ENCODE measurements at places on chromosomes 11 and 22. TPM values are rescaled to one million over a fixed set of nuclear protein-coding genes. Genes with fewer than 3 reads are reported as not detected.

COMT gene
- total RNA-seq = 215 TPM

RAB39A gene
- 0.09 TPM for total RNA-seq

OR4C5 gene
- not detected for total RNA-seq

KLHDC7B gene
- not detected for total RNA-seq

All from endothelial cell of coronary artery (primary cell).